HuH-7 (cell line): ENCODE measurements at places on chromosomes 11 and 22.

DNA sequence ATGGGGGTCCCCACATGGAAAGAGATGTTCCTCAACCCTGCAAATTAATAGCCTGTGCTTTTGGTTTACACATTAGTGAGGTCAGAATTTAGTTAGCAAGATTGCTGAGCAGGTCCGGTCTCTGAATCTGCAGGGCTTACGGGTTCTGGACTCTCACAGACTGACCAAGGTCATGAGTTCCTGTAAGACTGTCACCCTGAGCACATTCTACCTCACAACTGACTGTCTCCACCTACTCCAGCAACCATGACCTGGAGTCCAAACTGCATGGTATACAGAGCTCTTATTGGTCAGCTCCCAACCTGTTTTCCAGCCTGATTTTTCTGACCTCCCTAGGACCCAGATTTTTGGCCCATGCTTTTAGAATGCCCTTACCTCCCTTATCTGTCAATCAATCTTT, 28.2 kb downstream of the DKK3 start:
- DNase-seq: no peak

- no peak for DNase-seq
Observed at GRCh38 chr11:521177-521688, 14.1 kb downstream of the HRAS start.

GRCh38 chr11:30174265-30175020, 56.4 kb upstream of the FSHB start:
- no peak for DNase-seq

- DNase-seq: no peak
Observed at GRCh38 chr11:6405846-6406245, 13.0 kb downstream of the APBB1 start.
